ENCODE measurements at places on chromosomes 3 and 15. TPM values are rescaled to one million over a fixed set of nuclear protein-coding genes. Genes with fewer than 3 reads are reported as not detected.

DNA sequence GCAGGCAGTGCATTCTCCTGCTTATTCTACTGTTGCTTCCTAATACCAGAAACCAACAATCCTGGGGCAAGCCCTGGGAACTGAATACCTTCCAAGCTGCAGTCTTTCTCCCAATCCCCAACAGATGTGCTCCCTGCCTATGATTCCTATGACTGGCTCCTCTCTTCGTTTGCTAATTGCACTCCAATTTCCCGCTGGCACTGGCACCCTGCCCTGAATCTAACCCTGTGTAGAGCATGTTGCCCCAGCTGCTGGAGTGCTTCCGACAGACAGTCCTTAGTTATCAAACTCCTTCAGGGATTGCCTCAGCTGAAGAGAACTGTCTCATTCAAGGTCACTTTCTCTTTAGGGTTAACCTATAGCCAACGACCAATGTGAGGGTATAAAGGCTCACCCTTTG is 214.1 kb downstream of the NECTIN3 start:
- no peaks in the 10 kb centered on the region for H3K27me3 ChIP-seq
- H3K4me1 ChIP-seq, result no peaks in the 10 kb centered on the region
- H3K36me3 ChIP-seq, result no peaks in the 10 kb centered on the region

DNA sequence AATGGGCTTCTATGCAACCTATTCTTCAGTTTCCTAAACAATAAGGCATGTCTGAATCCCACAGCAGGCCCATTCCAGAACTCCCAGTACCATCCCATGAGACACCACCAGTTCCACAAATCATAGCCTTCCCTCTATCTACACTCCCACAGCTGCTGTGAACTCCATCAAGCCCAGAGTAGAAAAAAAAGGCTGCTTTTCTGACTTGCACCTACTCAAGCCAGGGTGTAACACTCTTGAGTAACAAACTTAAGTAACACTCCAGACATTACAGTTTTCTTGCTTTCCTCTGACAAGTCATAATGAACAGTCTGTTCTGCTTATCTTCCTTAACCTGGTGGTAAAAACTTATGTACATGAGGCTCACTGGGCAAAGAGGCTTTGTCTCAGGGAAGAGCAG is 283.1 kb downstream of the NFKBIZ start:
- no peak overlapping the region for H3K4me3 ChIP-seq
- no peak overlapping the region for H3K27ac ChIP-seq
- H3K36me3 ChIP-seq, result no peaks in the 10 kb centered on the region
- DNase-seq, result no peak

- H3K4me3 ChIP-seq, result no peak overlapping the region
- no peak for DNase-seq
- H3K27ac ChIP-seq, result peak overlapping the region; percentile 35
- peaks cover 45% of the 10 kb centered on the region for H3K4me1 ChIP-seq
- no peaks in the 10 kb centered on the region for H3K36me3 ChIP-seq
- H3K27me3 ChIP-seq, result no peaks in the 10 kb centered on the region
Observed at GRCh38 chr3:113232342-113232741, 21.0 kb downstream of the BOC start.

DNA sequence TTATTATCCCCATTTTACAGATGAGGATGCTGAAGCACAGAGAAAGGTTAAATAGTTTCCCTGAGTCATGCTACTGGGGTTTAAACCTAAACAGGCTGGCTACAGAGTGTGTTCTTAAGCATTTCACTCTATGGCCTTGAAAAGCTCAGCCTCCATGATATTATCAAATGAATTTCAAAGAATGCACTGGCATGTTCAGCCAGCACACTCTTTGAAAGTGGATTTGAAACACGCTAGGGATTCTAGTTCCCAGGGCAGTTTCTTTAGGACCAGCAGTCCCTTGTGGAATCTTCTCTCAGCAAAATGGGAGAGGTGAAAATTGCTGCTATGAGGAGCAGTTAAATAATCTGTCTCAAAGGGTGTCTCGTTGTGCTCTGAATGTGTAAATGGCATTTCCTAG is 213.3 kb downstream of the EPHB1 start:
- no peaks in the 10 kb centered on the region for H3K27me3 ChIP-seq
- no peaks in the 10 kb centered on the region for H3K36me3 ChIP-seq
- no peaks in the 10 kb centered on the region for H3K4me1 ChIP-seq
- DNase-seq, result no peak
- no peak overlapping the region for H3K27ac ChIP-seq
- no peak overlapping the region for H3K4me3 ChIP-seq

GRCh38 chr3:127791221-127791913 is 30.9 kb downstream of the MGLL start:
- peak overlapping the region; percentile 90 for H3K27ac ChIP-seq
- peaks cover 76% of the 10 kb centered on the region for H3K4me1 ChIP-seq
- H3K4me3 ChIP-seq, result peak overlapping the region; percentile 26
- H3K27me3 ChIP-seq, result no peaks in the 10 kb centered on the region
- peaks cover 14% of the 10 kb centered on the region for H3K36me3 ChIP-seq
- DNase-seq, result no peak

DNA sequence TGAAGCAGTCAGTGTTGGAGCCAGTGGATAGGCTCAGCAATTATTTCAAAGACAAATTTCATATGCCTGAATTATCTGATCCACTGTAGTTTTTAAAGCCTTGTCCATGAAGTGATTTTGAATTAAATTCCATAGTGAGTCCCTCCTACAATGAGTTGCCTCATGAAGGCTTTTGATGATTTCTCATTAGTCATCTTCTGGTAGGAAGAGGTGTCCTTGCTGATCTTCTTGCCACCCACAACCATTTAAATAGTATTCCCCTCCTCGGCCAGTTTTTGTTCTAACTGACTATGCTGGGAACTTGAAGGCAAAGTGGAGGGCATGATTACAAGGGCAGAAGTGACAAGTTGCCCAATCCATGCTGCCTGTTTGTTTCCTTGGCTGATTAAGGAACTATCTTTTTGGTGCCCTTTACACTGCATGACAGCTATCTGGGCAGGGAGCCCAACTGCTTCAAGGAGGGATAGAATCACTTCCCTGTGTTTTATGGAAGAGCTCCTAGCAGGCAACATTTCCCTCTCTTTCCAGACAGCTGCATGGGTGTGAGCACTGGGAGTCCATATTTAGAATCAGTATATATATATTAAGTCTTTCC is 617.5 kb downstream of the ZPLD1 start:
- no peak for DNase-seq
- H3K27me3 ChIP-seq, result no peaks in the 10 kb centered on the region
- H3K27ac ChIP-seq, result no peak overlapping the region
- no peak overlapping the region for H3K4me3 ChIP-seq

GRCh38 chr3:46272028-46272451 is 29.8 kb downstream of the CCR3 start:
- DNase-seq, result no peak
- no peaks in the 10 kb centered on the region for H3K36me3 ChIP-seq
- no peak overlapping the region for H3K27ac ChIP-seq
- no peaks in the 10 kb centered on the region for H3K4me1 ChIP-seq
- H3K27me3 ChIP-seq, result peaks cover 6% of the 10 kb centered on the region
- H3K4me3 ChIP-seq, result no peak overlapping the region

DNA sequence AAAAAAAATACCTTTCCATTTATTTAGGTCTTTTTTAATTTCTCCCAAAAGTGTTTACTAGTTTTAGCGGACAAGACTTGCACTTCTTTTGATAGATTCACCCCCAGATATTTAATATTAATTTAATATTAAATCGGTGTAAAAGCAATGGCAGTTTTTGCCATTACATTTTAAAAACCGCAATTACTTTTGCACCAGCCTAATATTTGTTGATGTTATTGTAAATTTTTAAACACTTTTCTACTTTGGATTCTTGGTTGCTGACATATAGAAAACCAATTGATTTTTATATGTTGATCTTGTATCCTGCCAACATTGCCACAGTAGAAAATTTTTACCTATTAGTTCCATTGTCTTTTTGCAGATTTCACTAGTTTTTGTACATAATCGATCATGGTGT is 63.9 kb upstream of the PXYLP1 start:
- H3K27ac ChIP-seq, result no peak overlapping the region
- H3K4me3 ChIP-seq, result no peak overlapping the region
- DNase-seq, result no peak
- no peaks in the 10 kb centered on the region for H3K36me3 ChIP-seq

- no peaks in the 10 kb centered on the region for H3K27me3 ChIP-seq
- peaks cover 27% of the 10 kb centered on the region for H3K4me1 ChIP-seq
- no peaks in the 10 kb centered on the region for H3K36me3 ChIP-seq
- no peak overlapping the region for H3K27ac ChIP-seq
- DNase-seq, result no peak
- no peak overlapping the region for H3K4me3 ChIP-seq
Observed at GRCh38 chr3:115667738-115668065, 44.4 kb downstream of the GAP43 start.

GRCh38 chr3:105785803-105786202 is 83.0 kb downstream of the CBLB start:
- H3K4me3 ChIP-seq, result no peak overlapping the region
- no peaks in the 10 kb centered on the region for H3K27me3 ChIP-seq
- no peak overlapping the region for H3K27ac ChIP-seq

DNA sequence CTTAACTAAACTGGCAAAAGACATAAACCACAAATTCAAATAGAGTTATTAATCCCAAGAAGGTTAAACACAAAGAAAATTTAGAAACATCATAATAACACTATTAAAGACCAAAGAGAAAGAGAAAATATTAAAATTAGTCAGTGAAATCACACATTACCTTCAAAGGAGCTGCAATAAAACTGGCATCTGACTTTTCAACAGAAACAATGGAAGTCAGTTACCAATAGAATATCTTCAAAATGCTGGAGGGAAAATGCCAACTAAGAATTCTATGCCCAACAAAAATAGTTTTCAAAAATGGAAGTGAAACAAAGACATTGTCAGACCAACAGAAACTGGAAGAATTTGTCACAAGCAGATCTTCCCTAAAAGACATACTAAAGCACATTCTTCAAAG is 68.7 kb upstream of the RNF7 start:
- peaks cover 3% of the 10 kb centered on the region for H3K4me1 ChIP-seq
- H3K4me3 ChIP-seq, result no peak overlapping the region
- no peaks in the 10 kb centered on the region for H3K36me3 ChIP-seq

- DNase-seq, result no peak
- peaks cover 5% of the 10 kb centered on the region for H3K4me1 ChIP-seq
- H3K4me3 ChIP-seq, result peak overlapping the region; percentile 66
- H3K27me3 ChIP-seq, result peaks cover 44% of the 10 kb centered on the region
- H3K36me3 ChIP-seq, result no peaks in the 10 kb centered on the region
Observed at GRCh38 chr15:65355173-65355987, 22.4 kb downstream of the IGDCC3 start.

DNA sequence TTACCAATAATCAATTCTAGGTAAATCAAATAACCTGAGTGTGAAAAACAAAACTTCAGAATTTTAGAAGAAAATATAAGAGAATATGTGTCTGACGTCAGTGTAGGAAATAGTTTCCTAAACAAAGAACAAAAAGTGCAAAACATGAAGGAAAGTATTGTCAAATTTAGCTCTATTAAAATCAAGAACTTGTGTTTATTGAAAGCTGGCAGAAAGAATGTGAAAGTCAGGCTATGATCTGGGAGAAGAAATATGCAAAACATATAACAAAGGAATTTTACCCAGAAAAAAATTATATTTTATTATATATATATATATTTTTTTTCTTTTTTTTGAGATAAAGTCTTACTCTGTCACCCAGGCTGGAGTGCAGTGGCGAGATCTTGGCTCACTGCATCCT is 129.1 kb upstream of the ANKRD28 start:
- no peak overlapping the region for H3K27ac ChIP-seq
- H3K36me3 ChIP-seq, result no peaks in the 10 kb centered on the region
- DNase-seq, result no peak

GRCh38 chr15:38307251-38307650 is 54.6 kb downstream of the SPRED1 start:
- H3K4me3 ChIP-seq, result no peak overlapping the region
- H3K36me3 ChIP-seq, result peaks cover 37% of the 10 kb centered on the region
- H3K27me3 ChIP-seq, result no peaks in the 10 kb centered on the region
- H3K27ac ChIP-seq, result no peak overlapping the region
- H3K4me1 ChIP-seq, result peaks cover 15% of the 10 kb centered on the region
- no peak for DNase-seq

- no peak for DNase-seq
- no peak overlapping the region for H3K27ac ChIP-seq
- peaks cover 41% of the 10 kb centered on the region for H3K4me1 ChIP-seq
Observed at GRCh38 chr3:134252766-134253165, 2.1 kb upstream of the RYK start.

GRCh38 chr3:72347819-72348319 is 500.4 kb downstream of the SHQ1 start:
- no peaks in the 10 kb centered on the region for H3K27me3 ChIP-seq
- H3K36me3 ChIP-seq, result no peaks in the 10 kb centered on the region
- DNase-seq, result peak; percentile 95
- peaks cover 69% of the 10 kb centered on the region for H3K4me1 ChIP-seq

The SLC51A gene
- total RNA-seq, result not detected

The ECE2 gene
- total RNA-seq, result not detected

The DPPA2 gene
- not detected for total RNA-seq

The ZPLD1 gene
- not detected for total RNA-seq

The ZNF619 gene
- total RNA-seq, result 6.7 TPM

The CSTA gene
- not detected for total RNA-seq

Data from osteocyte (in vitro differentiated cells).